OCI-M1 (cell line): ENCODE measurements at places on chromosomes 6 and 20.

DNA sequence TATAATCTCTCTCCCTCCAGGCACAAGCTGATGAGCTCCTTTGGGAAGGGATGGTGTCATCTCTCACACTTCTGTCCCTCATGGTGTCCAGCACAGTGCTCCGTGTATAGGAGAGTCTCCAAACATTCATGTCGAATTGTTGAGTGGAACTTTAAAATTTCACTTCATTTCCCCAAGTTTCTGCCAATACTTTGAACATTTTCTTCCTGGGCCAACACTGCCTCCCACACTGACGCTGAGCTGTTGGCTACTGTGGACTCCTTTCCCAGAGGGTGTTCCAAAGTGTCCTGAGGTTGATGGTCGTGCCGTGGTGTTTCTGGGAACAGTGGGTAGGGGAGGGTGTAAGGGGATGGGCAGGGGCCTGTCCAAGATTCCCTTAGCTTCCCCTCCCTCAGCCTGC, 122.7 kb downstream of the TIAM2 start:
- DNase-seq, result no peak

DNA sequence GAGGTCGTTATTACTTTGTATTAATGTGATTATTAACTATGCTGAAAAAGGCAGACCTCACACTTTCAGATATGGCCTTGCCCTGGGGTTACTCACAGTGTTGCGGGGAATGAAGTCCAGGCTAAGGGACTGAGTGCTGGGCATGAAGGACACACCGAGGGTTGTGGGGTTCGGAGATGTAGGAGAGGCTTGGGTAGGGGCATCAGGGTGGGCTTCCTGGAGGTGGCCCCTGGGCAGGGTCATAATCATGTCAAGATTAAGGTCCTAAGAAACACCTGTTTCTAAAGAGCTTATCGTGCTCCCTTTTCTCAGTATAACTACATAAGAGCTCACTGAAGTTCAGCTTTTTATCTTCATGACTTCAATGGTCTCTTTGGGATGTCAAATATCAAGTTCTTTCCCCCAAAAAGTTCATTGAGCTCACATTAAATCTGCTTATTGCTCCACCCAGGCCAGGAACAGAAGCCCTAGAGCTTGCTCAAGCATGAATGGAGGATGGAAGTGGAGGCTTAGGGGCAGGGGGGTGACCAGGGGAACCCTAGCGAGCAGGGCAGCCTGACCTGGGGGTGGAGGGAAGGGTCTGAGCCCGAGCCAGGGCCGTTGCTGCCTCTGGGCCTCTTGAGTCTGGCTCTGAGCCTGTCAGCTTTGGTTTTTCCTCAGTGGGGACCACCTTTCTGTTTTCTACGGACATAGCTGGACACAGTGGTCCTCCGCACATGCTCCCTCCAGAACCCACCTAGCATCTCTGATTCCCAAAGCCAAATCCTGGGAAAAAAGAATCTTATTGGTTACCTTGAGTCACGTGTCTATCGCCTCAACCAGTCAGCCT, 37.3 kb upstream of the TGM2 start:
- DNase-seq, result no peak

DNA sequence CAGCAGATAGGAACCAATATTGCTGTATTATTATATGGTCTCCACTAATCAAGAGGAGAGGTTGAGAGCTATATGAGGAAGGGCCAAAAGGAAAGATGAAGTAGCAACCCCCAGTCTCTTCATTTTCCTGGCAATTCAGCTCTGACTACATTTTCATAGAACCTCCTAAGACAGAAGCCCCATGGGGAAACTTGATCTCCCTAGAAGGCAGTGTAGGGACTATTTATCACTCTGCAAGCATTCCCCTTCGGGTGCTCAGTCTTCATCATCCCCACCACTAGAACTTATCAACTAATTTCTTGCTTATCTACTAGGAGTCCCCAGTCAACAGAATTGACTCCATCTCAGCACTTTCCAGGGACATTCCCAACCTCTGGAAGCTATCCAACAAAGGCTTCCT, 25.5 kb upstream of the ITCH start:
- no peak for DNase-seq

DNA sequence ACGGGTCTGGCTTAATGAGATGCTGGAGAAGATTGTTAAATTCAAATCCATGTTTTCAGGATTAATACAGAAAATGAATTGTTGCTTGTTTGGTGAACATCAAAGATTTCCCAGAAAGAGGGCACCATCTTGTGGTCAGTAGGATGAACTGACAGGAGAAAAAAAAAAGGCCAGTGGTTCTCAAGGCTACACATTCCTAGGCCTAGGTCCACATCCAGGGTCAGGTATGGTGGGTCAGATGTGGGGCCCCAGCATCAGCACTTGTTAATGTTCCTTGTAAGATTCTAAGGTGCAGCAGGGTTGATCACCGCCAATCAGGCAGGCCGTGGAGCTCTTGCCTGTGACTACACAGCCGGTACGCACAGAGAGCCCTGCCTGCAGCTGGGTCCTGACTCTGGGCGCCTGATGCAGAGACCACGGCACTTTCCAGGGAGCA, 34.0 kb upstream of the FOXO3 start:
- peak; percentile 67 for DNase-seq
